Stimulated activated CD8-positive, alpha-beta memory T cell treated with anti-CD3 and anti-CD28 coated beads, Interleukin-4, amount 100 ng/mL, for 1 hour (primary cell): ENCODE measurements at places on chromosomes 12 and 14.

DNA sequence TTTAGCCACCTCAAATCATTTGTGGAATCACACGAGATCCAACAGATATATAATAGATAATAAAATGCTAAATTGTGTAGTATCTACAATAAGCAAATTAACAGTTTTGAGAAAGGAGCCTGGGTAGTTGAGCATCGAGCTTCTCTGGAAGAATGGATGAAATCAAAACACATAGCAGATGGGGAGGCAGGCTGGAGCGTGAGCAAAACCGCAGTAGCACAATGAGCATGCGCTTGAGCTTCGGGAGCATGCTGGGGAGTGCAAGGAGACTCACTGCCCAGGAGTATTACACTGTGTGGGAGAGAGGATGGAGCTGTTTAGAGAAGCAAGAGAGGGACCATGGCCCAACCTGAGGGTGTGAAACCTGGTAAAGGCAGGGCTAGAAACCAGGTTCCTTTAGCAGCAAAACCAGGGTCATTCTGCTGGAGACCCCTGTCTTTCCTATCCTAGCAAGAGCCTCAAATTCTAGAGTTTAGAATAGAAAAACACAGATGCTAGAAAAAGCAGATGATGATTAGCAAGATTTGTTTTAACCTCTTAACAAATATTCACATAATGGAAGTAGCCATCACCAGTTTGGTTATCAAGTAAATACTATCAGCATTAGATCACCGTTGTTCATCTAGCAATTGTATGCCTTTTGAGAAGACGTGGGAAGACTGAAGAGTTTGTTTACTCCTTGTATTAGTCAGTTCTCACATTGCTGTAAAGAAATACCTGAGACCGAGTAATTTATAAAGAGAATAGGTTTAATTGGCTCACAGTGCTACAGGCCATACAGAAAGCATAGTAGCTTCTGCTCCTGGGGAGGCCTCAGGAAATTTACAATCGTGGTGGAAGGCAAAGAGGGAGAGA, 484.8 kb downstream of the EGLN3 start:
- no peak for DNase-seq

- DNase-seq, result no peak
These were observed 1484.9 kb upstream of the TMEM132C start for GRCh38 chr12:126782083-126782482.

DNA sequence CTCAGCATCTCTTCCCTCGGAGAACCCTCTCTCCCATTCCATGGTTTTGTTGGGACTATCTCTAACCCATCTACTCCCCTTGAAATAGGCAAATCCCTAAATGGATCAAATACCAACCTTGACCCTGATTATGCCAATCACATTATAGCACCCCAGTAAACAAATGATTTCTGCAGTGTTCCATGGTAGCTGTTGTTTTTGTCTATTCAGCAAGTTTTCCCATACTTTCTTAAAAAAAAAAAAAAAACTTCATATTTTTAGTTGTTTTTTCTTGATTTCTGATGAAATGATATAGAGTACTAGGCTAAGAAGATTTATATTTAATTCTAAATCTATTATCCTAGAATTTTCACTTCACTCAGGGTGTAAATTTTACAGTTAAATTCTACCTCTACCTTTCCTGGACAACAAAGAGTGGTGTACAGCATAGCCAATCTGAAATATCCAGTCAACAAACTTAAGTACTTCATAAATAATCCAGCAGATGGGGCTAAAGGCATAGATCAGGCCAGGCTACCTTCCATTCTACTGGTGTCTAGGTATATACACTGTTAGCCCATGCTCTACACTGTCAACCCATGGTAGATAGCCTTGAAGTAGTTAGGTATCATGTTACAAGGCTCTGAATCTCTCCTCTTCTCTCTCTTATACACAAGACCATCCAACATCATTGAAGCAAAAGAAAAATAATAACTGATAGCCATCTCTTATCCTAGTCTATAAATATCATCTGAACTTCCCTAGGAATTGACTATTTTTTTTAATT, 82.2 kb downstream of the PLEKHG7 start:
- no peak for DNase-seq

- no peak for DNase-seq
These were observed 102.7 kb downstream of the LRRK2 start for GRCh38 chr12:40327535-40327934.

DNA sequence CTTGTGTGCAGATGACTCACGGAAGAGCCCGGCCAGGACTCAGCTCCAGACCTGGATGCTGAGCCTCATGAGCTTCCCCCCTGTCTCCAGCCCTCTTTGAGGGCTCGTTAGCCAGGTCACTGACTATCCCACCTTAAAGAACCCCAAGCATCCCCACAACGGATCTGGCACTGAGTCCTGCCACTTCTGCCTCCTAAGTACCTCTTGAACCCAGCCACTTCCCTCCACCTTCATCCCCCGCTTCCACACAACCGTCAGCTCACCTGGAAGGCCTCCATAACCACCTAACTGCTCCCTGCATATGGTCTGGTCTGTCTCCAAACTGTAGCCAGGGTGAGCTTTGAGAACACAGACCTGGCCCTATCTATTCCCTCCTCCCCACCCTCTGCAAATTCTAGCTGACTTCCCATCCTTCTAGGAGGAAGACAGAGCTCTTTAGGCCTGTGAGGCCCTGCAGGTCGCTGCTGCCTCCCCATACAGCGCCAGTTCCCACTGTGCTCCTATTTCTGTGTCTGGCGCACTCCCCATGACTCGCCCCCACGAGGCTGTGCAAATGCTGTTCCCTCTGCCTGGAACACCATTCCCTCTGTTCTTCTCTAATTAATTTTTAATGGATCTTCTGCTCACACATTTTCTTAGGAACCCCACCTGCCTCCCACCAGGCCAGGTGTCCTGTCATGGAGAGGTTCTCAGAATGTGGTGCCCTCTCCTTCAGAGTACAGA, 2.9 kb upstream of the HSP90AA1 start:
- no peak for DNase-seq

DNA sequence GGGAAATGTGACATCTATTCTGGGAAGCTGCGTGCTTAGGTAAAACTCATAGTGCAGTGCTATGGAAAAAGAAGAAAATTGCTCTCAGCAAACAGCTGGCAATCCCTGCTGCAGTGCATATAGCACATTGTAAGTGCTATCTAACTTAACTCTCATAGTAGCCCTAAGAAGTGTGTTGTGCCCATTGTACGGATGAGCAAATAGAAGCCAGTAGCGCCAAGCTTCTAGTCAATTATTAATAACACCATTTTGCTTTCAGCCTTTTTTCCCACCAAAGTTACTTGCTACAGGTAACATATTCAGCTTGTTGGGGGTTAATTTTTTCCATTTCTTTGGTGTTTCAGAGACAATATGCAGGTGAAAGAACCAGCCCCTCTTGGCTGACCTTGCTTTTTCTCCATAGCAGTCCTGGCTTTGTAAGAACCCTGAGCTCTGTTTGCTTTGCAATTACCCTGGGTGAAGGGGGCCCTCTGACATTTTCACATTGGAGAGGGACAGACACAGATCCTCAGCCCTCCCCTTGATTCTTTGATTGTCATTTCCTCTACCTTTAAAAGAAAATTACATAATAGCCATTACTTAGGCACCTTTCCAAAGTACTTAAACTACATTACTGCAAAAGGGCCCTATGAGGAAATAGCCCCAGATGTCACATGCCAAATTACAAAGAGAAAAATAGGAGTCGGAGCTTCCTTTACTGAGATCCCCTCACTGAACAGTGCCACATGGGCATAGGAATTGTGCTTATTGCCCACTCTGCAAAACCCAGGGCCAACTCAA, 576.2 kb upstream of the TBX3 start:
- no peak for DNase-seq

DNA sequence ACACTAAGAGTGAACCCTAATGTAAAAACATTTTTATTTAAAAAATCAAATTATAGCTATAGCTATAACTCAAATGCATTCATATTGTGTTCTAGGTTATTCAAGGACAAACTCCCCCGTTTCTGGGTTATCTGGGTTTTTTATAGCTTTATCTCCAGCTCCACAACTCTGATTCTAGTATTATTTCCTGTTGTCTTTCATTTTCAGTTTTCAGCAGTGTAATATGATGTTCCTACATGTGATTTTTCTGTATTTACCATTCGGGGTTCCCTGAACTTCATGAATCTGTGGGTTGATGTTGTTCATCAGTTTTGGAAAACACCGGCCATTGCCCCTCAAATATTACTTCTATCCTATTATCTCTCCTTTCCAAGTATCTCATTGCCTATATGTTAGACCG, 221.9 kb upstream of the FOXN3 start:
- DNase-seq, result no peak

DNA sequence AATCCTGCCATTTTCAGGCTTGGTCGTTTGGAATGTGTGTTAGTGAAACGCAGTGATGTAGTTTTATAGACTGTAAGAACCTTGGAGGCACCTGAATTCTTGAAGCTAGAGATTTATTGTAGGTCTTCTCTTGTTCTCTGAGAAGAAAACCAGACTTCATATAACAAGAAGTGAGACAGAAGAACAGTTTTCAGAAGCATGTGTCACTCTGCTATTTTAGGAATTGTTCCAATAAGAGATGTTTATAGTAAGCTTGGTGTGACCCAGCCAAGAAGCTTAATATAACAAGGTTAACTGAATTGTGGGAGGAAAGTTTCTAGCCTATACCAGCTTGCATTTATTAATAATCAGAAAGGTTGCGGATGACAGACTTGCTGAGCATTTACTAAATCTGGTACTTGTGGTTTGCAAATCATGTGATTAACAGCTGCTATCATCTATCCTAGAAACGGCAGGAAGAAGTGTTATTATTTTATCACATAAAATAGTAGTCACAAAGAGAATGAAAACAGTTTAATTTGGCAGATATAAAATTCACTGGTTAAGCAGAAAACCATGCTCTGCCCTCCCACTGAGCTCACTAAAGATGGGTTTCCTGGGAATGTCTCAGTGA, 49.2 kb upstream of the BCAT1 start:
- no peak for DNase-seq

DNA sequence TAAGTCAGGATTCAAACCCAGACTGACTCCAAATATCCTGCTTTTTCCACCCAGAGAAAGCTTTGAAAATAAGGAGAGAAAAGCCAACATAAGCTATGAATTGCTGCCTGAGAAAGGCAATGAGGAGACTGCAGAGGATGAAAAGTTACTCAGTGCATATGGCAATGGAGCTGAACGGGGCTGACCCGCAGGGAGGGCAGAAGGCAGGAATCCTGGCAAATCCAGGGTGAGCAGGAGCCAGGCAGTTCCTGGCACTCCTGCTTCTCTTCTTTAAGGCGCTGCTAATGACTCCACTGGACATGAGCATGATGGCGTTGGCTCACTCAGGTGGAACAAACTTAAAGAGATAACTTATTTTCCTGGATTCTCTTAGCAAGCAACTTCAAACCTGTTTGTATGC, 95.2 kb upstream of the TMCC3 start:
- DNase-seq, result no peak

GRCh38 chr12:112418608-112419296, at the start of gene PTPN11:
Gene PTPN11 (plus strand): TSS chr12:112418947. CDS start chr12:112419112, 165 bp downstream.
- peak; percentile 84 for DNase-seq

DNA sequence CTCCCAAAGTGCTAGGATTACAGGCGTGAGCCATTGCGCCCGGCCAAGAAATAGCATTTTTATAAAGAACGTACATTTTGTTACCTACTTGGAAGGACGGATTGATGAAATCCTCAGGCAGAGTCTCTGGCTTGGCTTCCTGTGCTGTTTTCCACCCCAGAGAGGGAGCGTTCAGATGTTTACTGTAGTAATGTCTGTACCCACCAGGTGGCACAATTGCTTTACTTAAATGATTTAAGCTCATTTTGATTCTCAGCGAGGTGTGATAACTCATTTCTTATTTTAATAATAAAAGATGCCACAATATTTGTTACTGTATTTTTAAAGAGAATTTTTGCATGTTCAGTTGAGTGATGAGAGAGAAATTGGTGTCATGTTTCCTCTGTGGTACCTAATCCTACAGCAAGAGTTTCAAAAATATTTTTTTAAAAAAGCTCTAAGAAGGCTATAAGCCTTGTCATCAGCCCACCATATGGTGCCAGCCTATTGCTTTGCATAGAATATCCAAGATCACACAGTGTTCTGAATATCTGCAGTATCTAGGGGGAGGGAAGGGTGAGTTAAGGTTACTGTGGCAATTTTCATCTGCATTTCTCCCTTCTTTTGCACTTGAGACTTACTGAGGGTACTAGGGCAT, 82.6 kb upstream of the TRAF3 start:
- peak; percentile 11 for DNase-seq

DNA sequence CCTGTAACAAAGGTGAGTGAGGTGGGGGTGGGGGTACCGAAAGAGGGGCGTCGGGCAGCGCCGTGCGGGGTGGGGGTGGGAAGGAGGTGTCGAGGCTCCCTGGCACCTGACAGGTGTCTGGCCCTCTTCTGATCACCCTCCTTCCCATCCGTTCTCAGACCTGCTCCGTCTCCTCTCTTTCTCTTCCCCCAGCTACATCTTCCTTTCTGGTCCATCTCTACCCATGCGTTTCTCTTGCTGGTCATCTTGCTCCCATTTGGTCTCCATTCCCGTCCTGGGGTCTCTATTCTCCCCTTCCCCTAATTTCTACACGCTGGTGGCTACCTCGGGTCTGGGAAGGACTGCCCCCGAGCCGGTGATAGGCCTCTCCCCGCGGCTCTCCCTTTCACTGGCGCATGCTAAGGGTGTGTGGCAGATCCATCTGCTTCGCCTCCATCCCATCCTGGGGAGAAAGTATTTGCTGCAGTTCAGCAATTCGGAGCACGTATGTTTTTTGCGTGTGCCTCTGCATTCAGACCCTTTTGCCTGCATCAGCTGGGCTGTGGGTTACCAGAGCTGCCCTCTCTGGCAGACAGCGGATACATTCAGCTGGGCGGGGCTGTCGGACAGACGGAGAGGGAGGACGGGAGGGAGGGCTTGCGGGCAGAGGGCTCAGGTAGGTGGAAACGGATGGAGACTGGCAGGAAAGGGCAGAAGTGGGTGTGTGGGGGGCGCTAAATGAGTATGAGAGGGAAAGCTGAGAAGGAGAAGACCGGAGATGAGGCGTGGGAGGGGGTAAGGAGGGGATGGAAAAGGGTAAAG, 730 bp downstream of the CLSTN3 start:
- DNase-seq, result peak; percentile 35

DNA sequence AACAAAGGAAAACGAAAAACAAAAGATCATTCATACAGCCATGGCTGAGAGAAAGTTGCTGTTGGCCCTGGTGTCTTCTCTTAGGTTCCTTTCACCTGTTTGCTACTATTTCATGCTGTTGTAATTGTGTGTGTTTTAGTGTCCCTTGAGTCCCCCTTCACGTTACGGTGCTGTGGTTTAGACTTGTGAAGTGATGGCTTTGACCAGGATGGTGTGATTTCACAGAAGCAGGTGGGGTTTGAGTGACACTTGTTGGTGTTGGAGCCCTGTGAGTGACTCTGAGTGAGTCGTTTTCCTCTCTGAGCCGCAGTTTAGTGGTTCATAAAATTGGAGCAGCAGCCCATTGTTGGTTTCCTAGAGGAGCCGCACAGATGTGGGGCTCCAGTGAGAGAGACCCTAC, 635.4 kb downstream of the VRK1 start:
- DNase-seq, result no peak

- DNase-seq, result no peak
These were observed 20.7 kb upstream of the NEK9 start for GRCh38 chr14:75147423-75148071.

DNA sequence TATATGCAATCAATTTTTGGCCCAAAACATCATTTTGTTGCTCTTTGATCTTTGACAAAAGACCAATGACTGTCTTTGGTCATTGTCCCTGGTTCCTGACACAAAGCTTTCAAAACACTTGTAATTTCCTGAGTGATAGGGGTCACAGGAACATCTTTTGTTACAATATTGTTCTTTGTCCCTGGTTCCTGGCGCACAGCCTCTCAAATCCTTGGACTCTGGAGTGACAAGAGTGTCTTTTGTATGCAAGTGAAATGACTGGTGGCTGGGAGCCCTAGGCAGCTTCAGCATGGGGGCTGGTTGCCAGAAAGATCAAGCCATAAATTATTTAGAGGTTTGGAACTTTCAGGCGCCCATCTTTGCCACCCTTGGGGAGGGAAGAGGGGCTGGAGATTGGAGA, 53.9 kb downstream of the DNAH10 start:
- no peak for DNase-seq
